ENCODE measurements at places on chromosomes 12 and 14.

DNA sequence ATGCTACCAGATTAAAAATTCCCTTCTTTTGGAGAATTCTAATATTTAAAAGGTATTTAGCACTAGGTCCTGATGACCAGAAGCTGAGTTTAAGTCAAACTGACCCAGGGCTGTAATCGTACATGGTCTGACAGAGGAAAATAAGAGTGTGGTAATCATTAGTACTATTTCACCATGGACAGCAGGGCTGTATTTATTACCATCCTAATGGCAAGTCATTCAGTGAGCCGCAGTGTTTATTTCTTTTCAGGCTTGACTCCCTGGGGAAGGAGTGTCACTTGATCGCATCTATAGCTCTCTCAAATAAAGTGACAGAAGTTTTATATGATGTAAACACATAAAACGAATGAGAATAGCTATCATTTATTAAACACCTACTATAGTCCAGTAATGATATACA, 261.8 kb downstream of the BTG1 start:
- DNase-seq, result no peak

GRCh38 chr12:111437816-111438454, 32.2 kb downstream of the SH2B3 start:
- peak; percentile 82 for DNase-seq

DNA sequence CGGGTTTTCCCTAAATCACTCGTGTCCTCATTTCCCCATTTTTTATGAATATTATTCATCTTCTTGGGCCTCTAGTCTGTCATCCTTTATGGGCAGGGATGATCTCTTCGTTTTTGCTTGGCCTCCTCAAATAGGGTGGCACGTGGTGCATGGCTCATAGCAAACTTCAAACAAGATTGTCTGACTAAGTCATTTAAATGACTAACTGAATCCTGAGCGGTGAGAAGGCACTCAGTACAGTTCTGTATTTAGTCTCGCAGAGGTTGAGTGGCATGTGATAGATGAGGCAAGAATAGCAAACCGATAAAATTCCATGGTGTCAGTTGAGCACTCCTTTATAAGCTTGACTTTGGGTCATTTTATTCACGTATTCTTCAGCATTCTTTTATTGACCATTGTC, 5.7 kb upstream of the JDP2 start:
- peak; percentile 76 for DNase-seq

- peak; percentile 85 for DNase-seq
Measured at GRCh38 chr12:124389138-124389724, 94.3 kb downstream of the RFLNA start.

DNA sequence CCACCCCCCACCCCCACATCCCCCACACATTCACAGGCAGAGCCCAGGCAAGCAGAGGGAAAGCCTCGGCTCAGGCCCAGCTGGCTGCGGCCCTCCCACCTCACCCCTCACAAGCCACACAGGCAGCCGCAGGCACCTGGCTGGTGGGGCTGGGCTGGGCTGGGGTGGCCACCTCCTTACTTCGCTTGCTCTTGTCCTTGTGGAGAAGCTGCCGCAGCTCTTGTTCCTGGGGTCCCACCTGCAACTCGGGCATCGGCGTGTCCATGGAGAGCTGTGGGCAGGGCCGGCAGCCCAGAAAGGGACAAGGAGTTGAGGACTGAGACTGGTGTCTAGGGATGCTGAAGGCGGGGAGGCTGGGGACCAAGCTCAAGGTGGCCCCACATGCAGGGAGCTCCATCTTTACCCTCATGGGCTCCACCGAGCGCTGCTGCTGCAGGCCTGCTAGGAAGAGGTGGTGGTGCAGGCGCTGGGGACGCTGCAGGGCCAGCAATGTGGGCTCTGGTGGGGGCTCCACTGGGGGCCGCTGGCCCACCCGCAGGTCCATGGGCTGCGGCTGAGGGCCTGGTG, 21.2 kb downstream of the HDAC7 start:
- DNase-seq, result no peak

GRCh38 chr12:6392504-6392903, 8.5 kb downstream of the LTBR start:
- DNase-seq, result no peak

GRCh38 chr12:46214668-46215436, 54.0 kb downstream of the SLC38A1 start:
- no peak for DNase-seq

GRCh38 chr14:94833633-94834032, 63.7 kb upstream of the GSC start:
- no peak for DNase-seq

DNA sequence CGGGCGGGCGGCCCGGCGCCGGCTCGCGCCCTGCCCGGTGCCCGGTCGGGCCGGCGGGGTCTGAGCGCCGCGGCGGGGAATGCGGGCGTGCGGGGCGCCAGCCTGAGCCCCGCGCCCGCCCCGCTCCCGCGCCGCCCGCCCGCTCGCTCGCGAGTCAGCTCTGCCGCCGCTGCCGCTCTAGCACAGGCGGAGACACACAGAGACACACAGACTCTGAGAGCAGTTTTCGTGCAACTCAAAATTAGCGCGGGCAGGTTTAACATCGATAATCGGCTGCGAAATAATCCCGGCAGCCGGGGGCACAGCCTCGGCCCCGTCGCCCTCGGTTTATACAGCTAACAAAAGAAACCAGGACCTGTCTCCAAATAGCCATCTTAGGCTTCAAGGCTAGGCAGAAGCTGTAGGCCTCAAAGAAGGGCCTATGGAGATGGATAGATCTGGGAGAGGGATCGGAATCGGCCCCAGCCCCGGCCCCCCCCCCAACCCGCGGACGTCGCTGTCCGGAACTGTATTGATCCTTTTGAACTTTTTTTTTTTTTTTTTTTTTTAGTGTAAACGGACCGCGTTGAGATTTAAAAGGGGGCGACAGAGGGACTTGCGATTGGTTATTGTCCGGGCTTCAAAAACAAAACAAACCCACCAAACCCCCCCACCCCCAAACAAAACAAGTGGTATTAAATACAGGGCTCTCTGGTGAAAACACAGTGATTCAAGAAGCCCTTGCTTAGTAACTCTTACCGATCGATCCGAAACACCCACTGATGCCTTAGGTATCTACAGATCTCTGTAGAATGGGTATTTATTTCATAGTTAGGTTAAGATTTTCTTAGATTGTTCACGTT, 1.1 kb downstream of the ARID2 start:
- peak; percentile 60 for DNase-seq

DNA sequence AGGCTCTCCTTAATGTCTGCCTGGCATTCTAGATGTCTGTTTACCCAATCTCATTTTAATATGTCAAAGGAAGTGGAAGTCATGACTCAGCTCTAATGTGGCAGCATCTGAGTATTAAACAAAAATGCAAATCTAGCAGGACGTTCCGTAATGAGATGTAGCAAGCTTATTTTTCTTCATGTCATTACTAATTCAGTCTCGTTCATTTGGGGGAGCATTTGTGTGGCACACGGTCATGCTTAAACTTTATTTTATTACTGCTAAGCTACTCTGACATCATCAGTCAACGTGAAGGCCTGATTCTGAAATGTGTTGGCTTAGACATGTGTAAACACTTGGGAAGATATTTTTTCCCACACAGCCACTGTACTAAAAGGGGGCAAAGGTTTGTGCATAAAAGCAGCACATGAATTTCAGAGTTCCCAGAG, 326.7 kb upstream of the TMPO start:
- DNase-seq, result peak; percentile 30

DNA sequence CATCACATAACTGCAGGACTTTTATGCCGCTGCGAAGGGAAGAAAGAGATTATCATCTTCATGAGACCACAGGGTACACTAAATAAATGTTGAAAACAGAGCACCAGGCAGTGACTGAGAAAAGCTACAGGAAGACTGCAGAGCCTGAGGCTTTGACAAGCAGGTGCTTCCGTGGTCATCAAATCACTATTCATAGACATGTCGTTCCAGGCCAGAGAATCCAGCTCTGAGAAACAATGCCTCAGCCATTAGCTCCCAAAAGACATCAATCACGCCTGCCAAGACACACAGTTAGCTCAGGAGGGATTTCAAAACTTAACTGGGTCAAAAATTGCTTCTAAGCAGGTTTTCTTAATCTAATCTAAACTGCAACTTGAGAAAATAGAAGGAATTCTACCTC, 47.2 kb upstream of the GARIN6 start:
- no peak for DNase-seq

DNA sequence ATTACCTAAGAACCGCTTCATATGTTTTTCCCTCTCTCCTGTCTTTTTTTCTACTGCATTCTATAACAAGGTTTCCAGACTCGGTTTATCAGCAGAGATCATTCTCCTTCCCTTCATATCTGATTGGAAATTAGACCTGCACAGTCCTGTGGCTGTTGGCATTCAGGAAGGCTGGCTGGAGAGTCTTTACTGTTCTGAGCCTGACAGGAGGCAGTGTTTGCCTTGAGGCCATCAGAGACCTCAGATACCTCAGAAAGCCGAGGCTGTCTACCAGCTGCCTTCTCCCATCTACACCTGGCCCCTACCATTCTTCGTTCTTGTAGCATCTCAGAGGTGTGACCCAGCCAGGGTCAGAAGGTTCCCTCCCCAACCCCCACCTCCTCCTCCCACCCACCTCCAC, 182.0 kb downstream of the CAND1 start:
- DNase-seq, result no peak

GRCh38 chr12:91210618-91211017, 28.0 kb upstream of the DCN start:
- DNase-seq, result no peak

DNA sequence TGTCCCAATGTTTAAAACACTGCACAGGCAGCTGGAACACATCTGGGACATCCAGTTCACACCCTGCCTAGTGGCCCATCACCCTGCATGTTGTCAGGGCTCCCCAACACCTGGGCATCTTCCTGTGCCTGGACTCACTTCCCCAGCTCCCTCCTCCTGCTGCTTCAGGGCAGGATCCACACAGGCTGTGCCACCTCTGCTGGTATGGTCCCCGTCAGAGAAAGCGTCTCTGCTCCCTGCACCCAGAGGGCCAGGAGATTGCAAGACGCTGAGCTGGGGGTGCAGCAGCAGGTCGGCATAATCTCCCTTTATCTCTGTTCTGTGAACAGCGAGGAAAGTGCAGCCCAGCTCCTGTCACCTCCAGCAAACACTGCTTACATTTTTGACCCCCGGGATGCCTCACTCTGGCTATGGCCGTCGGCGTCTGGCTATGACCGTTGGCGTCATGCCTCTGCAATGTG, 124.3 kb downstream of the ADGRD1 start:
- no peak for DNase-seq

- DNase-seq, result peak; percentile 98
Measured at GRCh38 chr12:124939421-124940142, 25.1 kb upstream of the UBC start.

DNA sequence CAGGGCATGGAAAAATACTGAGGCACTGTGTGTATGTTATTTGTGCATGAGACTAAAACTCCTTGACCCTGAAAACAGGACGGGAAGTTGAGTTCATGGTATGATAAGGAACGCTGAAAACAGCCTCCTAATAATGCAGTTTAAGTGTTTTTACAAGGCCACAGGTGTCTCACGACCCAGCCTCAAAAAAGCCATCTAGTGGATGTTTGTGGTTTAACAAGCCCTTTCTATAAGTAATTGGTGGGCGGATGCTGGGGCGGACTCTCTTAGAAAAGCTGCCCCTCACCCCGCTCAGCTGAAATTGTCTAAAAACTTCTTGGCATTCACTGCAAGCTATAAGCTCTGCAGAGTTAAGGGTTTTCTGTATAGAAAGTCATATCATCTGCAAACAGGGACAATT, 184.5 kb downstream of the NUBPL start:
- no peak for DNase-seq

- DNase-seq, result no peak
Measured at GRCh38 chr12:13194401-13195110, 2.0 kb upstream of the EMP1 start.

- peak; percentile 44 for DNase-seq
Measured at GRCh38 chr12:94621662-94622359, 28.5 kb downstream of the TMCC3 start.

GRCh38 chr14:98959958-98960616, 311.9 kb downstream of the BCL11B start:
- no peak for DNase-seq

DNA sequence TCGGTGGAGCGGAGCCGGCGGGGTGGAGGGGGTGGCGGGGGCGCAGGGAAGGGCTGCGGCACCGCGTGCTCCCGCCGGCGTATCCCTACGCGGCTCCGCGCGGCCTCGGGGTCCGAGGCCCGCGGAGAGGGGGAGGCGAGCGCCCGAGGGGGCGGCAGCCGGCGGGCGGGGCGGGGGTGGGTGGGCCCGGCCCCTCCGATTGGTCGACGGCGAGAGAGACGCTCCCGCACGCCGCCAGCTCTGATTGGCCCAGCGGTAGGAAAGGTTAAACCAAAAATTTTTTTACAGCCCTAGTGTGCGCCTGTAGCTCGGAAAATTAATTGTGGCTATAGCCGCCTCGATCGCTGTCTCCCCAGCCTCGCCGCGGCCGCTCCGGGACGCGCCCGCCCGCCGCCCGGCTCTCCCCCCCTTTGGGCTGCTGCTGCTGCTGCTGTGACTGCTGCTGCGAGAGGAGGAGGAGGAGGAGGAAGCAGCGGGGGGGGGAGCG, at the start of gene FOXG1:
Gene FOXG1, plus strand, starts transcription at position 319 of the 487 bp plus-strand sequence. CDS start 493 bp downstream, outside the sequence.
- DNase-seq, result peak; percentile 46

DNA sequence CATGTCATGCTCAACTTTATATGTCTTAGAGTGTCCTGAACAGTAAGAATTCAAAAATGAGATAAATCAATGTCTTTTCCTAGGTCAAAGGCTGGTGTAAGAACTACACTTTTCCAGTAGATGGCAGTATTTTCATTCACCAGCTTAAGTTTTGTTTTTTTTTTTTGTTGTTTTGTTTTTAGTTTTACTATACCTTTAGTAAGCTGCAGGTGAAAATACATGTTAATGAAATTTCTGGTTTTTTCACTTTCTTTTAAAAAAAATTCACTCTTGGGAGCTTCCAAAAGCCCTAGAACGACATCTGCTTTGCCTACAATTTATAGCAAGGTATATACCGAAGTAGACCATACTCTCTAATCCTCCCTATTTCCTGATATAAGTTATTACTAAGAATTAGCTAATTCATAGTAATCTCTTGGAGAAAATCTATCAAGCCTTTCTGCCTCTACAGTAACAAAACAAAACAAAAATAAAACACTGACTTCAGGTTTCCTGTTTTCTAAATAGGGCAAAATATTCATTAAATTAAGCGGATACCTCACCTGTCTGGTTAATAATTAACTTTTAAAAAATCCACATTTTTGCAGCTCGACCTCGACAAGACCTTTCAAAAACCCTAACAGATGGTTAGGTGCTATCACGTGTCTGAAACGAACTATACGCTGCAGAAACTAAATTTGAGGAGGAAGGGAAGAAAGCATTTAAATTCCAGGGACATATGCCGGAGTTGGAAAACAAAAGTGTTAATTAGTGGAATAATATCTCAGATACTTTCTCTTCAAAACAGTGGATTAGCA, 2.7 kb upstream of the SAMD4A start:
- DNase-seq, result peak; percentile 51

- no peak for DNase-seq
Measured at GRCh38 chr14:72828604-72829003, 65.3 kb downstream of the DPF3 start.

- DNase-seq, result no peak
Measured at GRCh38 chr14:104373055-104373854, 206.3 kb upstream of the C14orf180 start.

GRCh38 chr12:50013361-50014147, 11.7 kb downstream of the RACGAP1 start:
- peak; percentile 21 for DNase-seq

Measured in fibroblast of skin of right biceps (primary cell).